ENCODE measurements at places on chromosomes 13 and 19. TPM values are rescaled to one million over a fixed set of nuclear protein-coding genes. Genes with fewer than 3 reads are reported as not detected.

DNA sequence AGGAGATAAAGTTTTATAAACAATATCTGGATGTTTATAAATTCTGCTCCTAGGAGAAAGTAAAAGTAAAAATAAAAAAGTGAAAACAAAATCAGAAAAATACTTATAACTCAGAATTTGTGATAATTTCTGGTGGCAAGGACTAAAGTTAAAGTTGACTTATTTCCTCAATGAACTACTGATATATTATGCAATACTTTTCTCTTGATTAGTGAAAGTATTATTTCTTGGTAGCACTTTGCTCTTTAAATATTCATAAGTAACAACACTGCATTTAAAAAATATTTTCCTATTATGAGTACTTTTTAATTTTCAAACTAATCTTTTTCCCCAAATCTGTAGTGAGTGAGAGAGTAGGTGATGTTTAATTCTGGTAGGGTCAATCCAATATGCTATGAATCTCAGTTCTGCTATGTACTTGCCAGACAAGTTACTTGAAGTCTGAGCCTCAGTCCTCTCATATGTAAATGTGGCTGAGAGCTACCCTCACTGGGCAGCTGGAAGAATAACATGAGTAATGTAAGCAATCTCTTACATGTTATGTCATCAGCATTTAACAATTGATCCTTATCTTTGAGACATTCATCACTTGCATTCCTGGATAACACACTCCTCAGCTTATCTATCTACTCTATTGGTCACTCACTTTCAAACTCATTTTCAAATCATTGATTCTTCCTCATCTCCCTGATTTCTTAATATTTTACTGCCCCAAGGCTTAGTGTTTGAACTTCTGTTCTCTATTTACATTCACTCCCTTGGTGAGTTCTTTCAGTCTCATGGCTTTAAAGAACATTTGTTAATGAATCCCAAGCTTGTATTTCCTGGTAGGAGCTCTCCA, 239.0 kb downstream of the RGCC start:
- no peaks in the 10 kb centered on the region for H3K27me3 ChIP-seq
- peaks cover 24% of the 10 kb centered on the region for H3K4me1 ChIP-seq
- no peak for DNase-seq
- H3K27ac ChIP-seq = no peak overlapping the region
- no peak overlapping the region for H3K4me3 ChIP-seq
- no peaks in the 10 kb centered on the region for H3K36me3 ChIP-seq

The PTPRH gene
- 1.3 TPM for total RNA-seq

GRCh38 chr13:36059321-36059720, 71.9 kb downstream of the DCLK1 start:
- no peaks in the 10 kb centered on the region for H3K27me3 ChIP-seq
- no peak for DNase-seq
- no peaks in the 10 kb centered on the region for H3K4me1 ChIP-seq
- no peak overlapping the region for H3K27ac ChIP-seq

GRCh38 chr19:51055866-51056265, 9.0 kb downstream of the KLK13 start:
- H3K4me1 ChIP-seq = no peaks in the 10 kb centered on the region
- no peak overlapping the region for H3K27ac ChIP-seq
- DNase-seq = no peak
- H3K27me3 ChIP-seq = peaks cover 10% of the 10 kb centered on the region
- no peak overlapping the region for H3K4me3 ChIP-seq

DNA sequence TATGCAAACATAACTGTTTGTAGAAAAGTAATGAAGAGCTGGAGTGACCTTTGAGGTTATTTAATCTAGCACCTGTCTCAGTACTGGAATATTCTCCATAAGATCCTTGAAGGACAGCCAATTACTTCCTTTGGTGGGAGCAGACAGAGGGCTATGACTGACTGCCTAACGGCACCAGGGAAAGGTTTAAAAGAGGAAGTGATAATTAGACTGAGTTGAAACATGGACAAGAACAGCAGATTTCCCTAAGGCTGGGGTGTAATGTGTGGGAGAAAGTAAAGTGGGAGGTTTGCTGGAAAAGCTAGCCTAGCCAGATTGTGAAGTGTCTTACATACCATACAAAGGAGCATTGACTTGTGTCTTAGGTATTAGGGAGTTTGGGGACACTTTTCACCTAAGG, 191.3 kb upstream of the PCDH9 start:
- H3K36me3 ChIP-seq = no peaks in the 10 kb centered on the region
- H3K27ac ChIP-seq = no peak overlapping the region
- no peak for DNase-seq
- H3K4me3 ChIP-seq = no peak overlapping the region

DNA sequence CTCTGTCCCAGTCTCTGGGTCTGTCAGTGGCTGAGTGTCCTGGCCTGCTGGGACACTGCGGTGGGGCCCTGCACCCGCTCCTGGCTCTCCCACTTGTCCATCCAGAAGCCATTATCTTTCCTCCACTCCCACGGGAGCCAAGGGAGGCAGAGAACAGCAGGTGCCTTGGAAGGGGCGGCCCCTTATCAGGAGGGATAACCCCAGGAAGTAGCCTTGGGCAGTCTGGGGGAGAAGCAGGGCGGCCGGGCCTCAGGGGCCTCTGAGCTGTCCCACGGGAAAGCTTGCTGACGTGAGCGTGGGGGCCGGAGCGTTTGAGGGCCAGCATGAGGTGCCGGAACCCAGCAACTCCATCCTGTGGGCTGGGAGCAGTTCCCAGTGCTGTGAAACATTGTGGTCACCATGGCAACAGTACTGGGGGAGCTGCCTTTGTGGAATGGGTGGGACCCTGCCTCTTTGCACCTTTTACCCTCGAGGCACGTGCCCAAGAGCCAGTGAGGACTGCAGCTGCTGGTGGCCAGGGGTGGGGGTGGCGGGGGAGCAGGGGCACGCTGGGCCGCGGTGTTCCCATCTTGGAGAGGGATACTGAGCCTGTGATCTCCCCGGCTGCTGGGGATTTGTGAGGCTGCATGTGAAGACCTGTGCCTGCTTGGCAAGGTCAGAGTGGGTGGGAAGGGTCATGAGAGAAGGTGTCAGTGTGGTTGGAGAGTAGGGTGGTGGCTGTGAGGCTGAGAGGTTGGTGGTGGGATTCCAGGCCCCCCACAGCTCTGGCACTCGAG, 20.9 kb downstream of the KLHL26 start:
- no peaks in the 10 kb centered on the region for H3K36me3 ChIP-seq
- peak overlapping the region; percentile 4 for H3K4me3 ChIP-seq
- DNase-seq = no peak
- peak overlapping the region; percentile 65 for H3K27ac ChIP-seq

- no peak for DNase-seq
- no peak overlapping the region for H3K4me3 ChIP-seq
- H3K27ac ChIP-seq = no peak overlapping the region
- peaks cover 30% of the 10 kb centered on the region for H3K36me3 ChIP-seq
- no peaks in the 10 kb centered on the region for H3K27me3 ChIP-seq
- H3K4me1 ChIP-seq = no peaks in the 10 kb centered on the region
Observed at GRCh38 chr19:4032436-4032835, 24.9 kb downstream of the PIAS4 start.

GRCh38 chr13:72025836-72026235, 158.8 kb upstream of the DACH1 start:
- H3K27ac ChIP-seq = no peak overlapping the region
- no peaks in the 10 kb centered on the region for H3K36me3 ChIP-seq
- no peak for DNase-seq
- H3K4me1 ChIP-seq = no peaks in the 10 kb centered on the region

DNA sequence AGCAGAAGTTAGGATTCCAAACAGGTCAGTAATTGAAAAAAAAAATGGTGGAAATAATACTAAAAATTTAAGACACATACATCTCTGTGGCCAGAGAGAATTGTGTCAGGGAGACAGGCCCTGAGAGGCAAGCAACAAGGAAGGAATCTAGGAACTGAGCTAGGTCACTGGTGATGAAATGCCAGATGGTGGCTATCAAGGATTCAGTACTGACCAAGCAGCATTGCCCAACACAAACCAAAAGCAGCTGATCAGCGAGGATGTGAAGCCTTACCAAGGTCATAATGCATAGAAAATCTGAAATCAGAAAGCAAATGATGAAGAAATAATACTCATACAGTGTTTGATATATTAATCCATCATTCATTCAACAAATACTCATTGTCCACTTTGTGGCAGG, 905.0 kb downstream of the GPC5 start:
- H3K27ac ChIP-seq = no peak overlapping the region
- no peaks in the 10 kb centered on the region for H3K4me1 ChIP-seq
- no peaks in the 10 kb centered on the region for H3K27me3 ChIP-seq
- H3K36me3 ChIP-seq = no peaks in the 10 kb centered on the region
- DNase-seq = no peak

- H3K27me3 ChIP-seq = peaks cover 5% of the 10 kb centered on the region
- no peaks in the 10 kb centered on the region for H3K36me3 ChIP-seq
- H3K4me1 ChIP-seq = no peaks in the 10 kb centered on the region
- no peak for DNase-seq
Observed at GRCh38 chr13:77928909-77929308, 10.3 kb upstream of the EDNRB start.

The KCNC3 gene
- 0.57 TPM for total RNA-seq

The AP2A1 gene
- 77.8 TPM for total RNA-seq

- DNase-seq = no peak
- no peaks in the 10 kb centered on the region for H3K27me3 ChIP-seq
Observed at GRCh38 chr13:94520001-94520400, 40.5 kb upstream of the DCT start.

DNA sequence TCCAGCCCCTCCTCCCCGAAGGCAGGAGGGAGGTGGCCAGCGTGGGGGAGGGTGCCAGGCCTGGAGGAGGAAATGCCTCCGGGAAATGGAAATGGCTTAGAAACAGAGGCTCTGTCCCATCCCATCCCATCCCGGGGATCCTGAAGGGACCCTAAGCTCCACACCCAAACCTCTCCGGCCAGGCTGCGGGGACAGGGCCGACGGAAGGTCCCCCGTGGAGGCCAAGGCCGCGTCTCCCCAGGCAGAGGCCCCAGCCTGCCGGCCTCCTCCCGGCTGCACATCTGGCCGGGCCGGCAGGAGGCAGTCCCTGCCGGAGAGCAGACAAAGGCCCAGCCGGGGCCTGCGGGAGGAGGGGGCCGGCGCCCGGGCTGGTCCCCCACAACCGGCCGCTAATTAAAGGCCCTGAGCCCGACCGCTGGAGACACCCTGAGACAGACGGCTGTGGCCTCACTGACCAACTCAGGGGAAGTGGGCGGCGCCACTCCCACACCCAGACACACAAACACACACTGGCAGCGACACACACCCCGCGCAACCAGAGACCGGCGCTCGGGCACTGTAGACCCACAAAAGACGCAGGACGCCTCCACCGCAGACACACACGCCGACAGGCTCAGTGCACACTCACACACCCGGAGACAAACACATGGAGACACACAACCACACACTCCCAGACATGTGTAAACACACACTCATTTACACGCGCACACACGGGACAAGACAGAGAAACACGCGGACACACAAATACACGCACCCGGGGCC, 1.1 kb downstream of the ADAMTS10 start:
- peak overlapping the region; percentile 56 for H3K4me3 ChIP-seq
- no peaks in the 10 kb centered on the region for H3K36me3 ChIP-seq
- no peak for DNase-seq

GRCh38 chr13:42364613-42365000, 92.7 kb downstream of the AKAP11 start:
- H3K36me3 ChIP-seq = no peaks in the 10 kb centered on the region
- H3K27me3 ChIP-seq = no peaks in the 10 kb centered on the region
- no peak overlapping the region for H3K4me3 ChIP-seq
- H3K4me1 ChIP-seq = no peaks in the 10 kb centered on the region
- DNase-seq = no peak

GRCh38 chr19:18833141-18833476, 1.4 kb downstream of the UPF1 start:
- peaks cover 60% of the 10 kb centered on the region for H3K4me1 ChIP-seq
- peak overlapping the region; percentile 95 for H3K4me3 ChIP-seq
- H3K36me3 ChIP-seq = no peaks in the 10 kb centered on the region
- peak overlapping the region; percentile 93 for H3K27ac ChIP-seq

- no peaks in the 10 kb centered on the region for H3K36me3 ChIP-seq
- H3K4me1 ChIP-seq = no peaks in the 10 kb centered on the region
- no peak overlapping the region for H3K4me3 ChIP-seq
- no peaks in the 10 kb centered on the region for H3K27me3 ChIP-seq
Observed at GRCh38 chr13:26980099-26981031, 191.2 kb downstream of the USP12 start.

The ZNF780A gene
- 15.6 TPM for total RNA-seq

DNA sequence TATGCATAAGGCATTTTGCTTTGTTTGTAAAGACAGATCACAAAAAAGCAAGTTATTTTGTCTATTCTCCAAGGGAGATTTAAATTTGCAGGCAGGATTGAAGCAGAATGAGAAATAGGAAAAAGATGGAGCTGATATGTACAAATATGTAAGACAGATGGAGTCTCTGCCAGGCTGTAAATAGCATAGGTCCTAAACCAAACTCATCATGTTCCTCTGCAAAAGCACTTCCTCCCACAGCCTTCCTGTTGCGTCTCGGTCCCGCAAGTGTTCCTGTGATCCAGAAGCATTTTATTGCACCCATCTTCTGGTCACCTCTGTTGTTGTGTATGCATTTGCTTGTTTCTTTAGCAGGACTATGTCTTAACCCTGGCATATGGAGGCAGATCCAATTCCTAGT, 95.7 kb upstream of the CLDN10 start:
- no peaks in the 10 kb centered on the region for H3K27me3 ChIP-seq
- H3K27ac ChIP-seq = no peak overlapping the region
- DNase-seq = no peak
- peaks cover 6% of the 10 kb centered on the region for H3K4me1 ChIP-seq
- no peak overlapping the region for H3K4me3 ChIP-seq

- H3K4me3 ChIP-seq = no peak overlapping the region
- H3K4me1 ChIP-seq = no peaks in the 10 kb centered on the region
- DNase-seq = no peak
- peaks cover 98% of the 10 kb centered on the region for H3K36me3 ChIP-seq
Observed at GRCh38 chr13:24491845-24492244, 20.7 kb downstream of the PARP4 start.

- no peaks in the 10 kb centered on the region for H3K27me3 ChIP-seq
- DNase-seq = no peak
- no peak overlapping the region for H3K4me3 ChIP-seq
- H3K36me3 ChIP-seq = no peaks in the 10 kb centered on the region
- no peaks in the 10 kb centered on the region for H3K4me1 ChIP-seq
Observed at GRCh38 chr19:19566306-19566705, 28.2 kb downstream of the CILP2 start.

The RTBDN gene
- total RNA-seq = not detected

GRCh38 chr13:39353988-39354387, 249.0 kb downstream of the LHFPL6 start:
- no peaks in the 10 kb centered on the region for H3K36me3 ChIP-seq
- no peak overlapping the region for H3K4me3 ChIP-seq
- DNase-seq = no peak
- H3K4me1 ChIP-seq = no peaks in the 10 kb centered on the region

- H3K36me3 ChIP-seq = peaks cover 41% of the 10 kb centered on the region
- no peaks in the 10 kb centered on the region for H3K4me1 ChIP-seq
- no peaks in the 10 kb centered on the region for H3K27me3 ChIP-seq
- no peak overlapping the region for H3K4me3 ChIP-seq
- no peak overlapping the region for H3K27ac ChIP-seq
- no peak for DNase-seq
Observed at GRCh38 chr19:49210108-49210900, 52.7 kb downstream of the TRPM4 start.

DNA sequence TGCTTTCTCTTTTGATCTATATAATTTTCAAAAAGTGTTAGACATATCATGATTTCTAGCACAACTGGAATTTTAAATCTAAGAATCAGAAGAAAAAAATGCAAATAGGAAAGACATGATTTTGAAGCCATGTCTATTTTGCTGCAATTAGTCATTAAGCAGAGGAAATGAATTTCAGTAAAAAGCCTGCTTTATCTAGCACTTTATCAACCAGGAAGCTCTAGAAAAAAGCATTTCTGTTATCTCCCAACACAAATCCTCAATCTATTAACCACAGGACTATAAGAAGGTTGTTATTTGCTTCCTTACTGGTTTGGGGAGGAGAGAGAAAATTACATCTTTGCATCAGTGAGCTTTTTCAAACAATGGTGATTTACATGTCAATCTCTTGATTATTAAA, 716.7 kb downstream of the DIAPH3 start:
- no peaks in the 10 kb centered on the region for H3K4me1 ChIP-seq
- H3K36me3 ChIP-seq = no peaks in the 10 kb centered on the region
- no peak for DNase-seq
